ENCODE measurements at places on chromosomes 1 and 21. TPM values are rescaled to one million over a fixed set of nuclear protein-coding genes. Genes with fewer than 3 reads are reported as not detected.

Gene SPATA45
- total RNA-seq = 4.7 TPM

Gene DYNLT4
- 4.0 TPM for total RNA-seq

Gene RGL1
- 50.7 TPM for total RNA-seq

Gene CRYBG2
- 0.30 TPM for total RNA-seq

Gene SDCCAG8
- total RNA-seq = 73.0 TPM

Gene NPHS2
- not detected for total RNA-seq

Gene FALEC
- 1.2 TPM for total RNA-seq

Gene LCE6A
- not detected for total RNA-seq

Gene CR1
- total RNA-seq = 4.0 TPM

Gene COL8A2
- 15.1 TPM for total RNA-seq

Gene PIK3C2B
- 24.5 TPM for total RNA-seq

Gene WRAP73
- total RNA-seq = 12.3 TPM
